ENCODE measurements at places on chromosomes 7 and 10. TPM values are rescaled to one million over a fixed set of nuclear protein-coding genes. Genes with fewer than 3 reads are reported as not detected.

The FAM237B gene
- total RNA-seq: not detected

The TUBB8 gene
- total RNA-seq: not detected

The ZCCHC24 gene
- total RNA-seq: 80.3 TPM

The LIPF gene
- total RNA-seq: not detected
